Bronchus fibroblast of lung (primary cell): ENCODE measurements at places on chromosomes 3 and 15. TPM values are rescaled to one million over a fixed set of nuclear protein-coding genes. Genes with fewer than 3 reads are reported as not detected.

The PRR20G gene
- total RNA-seq: not detected in 2 replicates

The EAF2 gene
- 0.34 and 1.5 TPM in 2 replicates for total RNA-seq

The STRA6 gene
- total RNA-seq: 0.17 and 0.30 TPM in 2 replicates

The PROS1 gene
- 8.6 and 11.9 TPM in 2 replicates for total RNA-seq

The TRPC1 gene
- total RNA-seq: 5.2 and 8.2 TPM in 2 replicates
